Naive B cell (primary cell): ENCODE measurements at places on chromosomes 16 and 17.

- no peaks in the 10 kb centered on the region for H3K36me3 ChIP-seq
- H3K27ac ChIP-seq: no peak overlapping the region
- no peaks in the 10 kb centered on the region for H3K4me1 ChIP-seq
- DNase-seq: no peak
- no peak overlapping the region for H3K4me3 ChIP-seq
Measured at GRCh38 chr17:70107441-70107840, 32.4 kb downstream of the KCNJ16 start.

GRCh38 chr16:50657241-50657640 is 23.9 kb downstream of the SNX20 start:
- peaks cover under 1% of the 10 kb centered on the region for H3K36me3 ChIP-seq
- H3K4me1 ChIP-seq: no peaks in the 10 kb centered on the region
- no peaks in the 10 kb centered on the region for H3K27me3 ChIP-seq
- DNase-seq: no peak
- H3K27ac ChIP-seq: no peak overlapping the region
- no peak overlapping the region for H3K4me3 ChIP-seq

DNA sequence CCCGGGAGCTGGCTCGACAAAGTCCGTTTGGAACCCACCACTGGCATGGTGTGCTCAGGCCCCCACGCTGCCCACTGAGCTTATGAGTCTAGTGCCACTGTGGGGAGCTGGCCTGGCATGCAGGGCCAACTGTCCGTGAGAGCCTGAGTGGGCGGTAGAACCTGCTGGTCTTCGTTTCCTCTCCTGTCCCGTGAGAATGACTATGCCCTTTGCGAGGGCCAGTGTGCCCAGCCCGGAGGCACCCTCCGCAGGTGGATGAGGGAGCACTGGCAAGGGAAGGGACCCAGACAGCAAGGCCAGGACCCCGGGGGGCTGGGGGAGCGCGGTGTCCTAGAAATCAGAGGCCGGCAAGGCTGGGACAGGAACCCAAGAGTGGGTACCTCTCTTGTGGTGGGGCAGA is 3.2 kb downstream of the BAIAP3 start:
- peaks cover 22% of the 10 kb centered on the region for H3K27me3 ChIP-seq
- no peak for DNase-seq
- peaks cover 14% of the 10 kb centered on the region for H3K4me1 ChIP-seq
- no peak overlapping the region for H3K4me3 ChIP-seq
- no peaks in the 10 kb centered on the region for H3K36me3 ChIP-seq
- no peak overlapping the region for H3K27ac ChIP-seq

DNA sequence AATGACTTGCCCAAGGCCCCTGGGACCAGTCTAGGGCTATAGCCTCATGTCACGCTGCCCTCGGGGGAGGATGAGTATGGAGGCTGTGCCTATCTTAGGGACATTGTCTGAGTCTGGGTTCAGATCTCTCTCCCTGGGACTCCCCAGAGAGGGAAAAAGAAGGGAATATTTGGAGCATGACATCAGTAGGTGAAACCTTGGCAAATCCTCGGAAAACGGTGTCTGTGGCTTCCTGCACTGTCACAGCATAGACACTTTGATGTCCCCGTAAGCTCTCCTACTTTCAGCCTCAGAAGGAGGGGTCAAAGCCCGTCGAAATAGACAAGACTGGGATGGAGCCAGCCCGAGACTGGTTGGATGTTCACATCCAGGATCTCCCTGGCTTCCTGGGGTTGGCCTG is 11.3 kb downstream of the MEOX1 start:
- H3K27me3 ChIP-seq: peaks cover 29% of the 10 kb centered on the region
- peaks cover 4% of the 10 kb centered on the region for H3K36me3 ChIP-seq
- DNase-seq: no peak
- H3K4me3 ChIP-seq: no peak overlapping the region
- no peaks in the 10 kb centered on the region for H3K4me1 ChIP-seq

DNA sequence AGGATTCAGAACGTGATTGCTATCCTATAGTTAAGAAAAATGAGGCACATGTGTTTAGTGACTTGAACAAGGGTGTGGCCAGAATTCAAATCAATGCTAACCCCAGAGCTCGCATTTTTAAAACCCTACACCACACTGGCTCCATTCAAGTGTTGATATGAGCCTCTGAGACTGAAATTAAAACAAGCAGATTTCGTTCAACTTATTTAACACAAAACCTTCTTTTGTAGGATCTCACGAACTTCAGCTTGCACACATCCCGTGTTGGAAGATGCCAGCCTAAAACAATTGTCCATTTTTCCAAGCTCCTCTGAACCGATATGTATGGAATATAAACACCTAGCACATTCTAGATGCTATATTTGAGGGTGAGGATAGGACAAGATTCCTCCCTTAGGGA is 231.0 kb upstream of the IRX5 start:
- no peaks in the 10 kb centered on the region for H3K4me1 ChIP-seq
- H3K36me3 ChIP-seq: no peaks in the 10 kb centered on the region
- DNase-seq: no peak
- no peaks in the 10 kb centered on the region for H3K27me3 ChIP-seq
- H3K27ac ChIP-seq: no peak overlapping the region
- H3K4me3 ChIP-seq: no peak overlapping the region

DNA sequence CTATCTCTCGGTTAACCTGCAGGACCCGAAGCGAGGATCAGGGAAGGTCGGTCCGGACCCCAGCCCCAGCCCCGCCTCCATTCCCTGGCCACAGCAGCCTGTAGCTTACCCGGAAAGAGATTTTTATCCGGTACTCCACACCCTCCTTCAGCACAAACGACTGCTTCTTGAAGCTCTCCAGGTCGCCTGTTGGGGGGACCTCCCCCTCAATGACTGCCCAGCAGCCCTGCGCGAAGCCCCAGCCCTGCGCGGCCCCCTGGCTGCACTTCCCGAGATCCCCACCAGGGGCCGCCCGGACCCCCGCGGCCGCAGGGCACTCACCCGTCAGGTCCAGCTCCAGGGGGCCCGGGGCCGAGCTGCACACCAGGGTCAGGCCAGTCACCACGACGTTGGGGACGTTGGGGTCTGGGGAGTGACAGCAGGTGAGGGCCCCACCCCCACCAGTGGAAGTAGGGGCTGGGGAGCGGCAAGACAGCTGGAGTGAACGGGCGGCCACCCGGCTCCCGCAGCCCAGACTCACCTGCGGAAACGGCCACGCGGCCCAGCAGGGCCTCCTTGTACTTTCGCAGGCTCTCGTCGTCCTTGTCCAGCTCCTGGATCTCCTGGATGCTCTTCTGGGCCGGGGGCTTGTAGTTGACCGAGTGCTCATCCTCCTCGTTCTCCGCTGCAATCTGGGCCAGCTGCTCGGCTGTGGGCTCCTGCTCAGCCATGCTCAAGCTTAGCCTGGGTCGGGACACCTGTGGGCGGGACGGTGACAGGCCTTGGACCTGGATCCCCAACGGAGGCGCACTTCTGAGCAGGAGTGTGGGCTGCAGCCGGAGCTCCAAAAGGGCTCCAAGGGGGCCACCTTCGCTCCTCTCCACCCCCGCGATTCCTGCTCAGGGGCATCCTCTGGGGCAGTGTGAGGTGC is 1.7 kb downstream of the ARHGDIA start:
- DNase-seq: peak; percentile 48
- H3K27ac ChIP-seq: peak overlapping the region; percentile 96
- H3K36me3 ChIP-seq: no peaks in the 10 kb centered on the region
- peaks cover 17% of the 10 kb centered on the region for H3K4me1 ChIP-seq
- H3K4me3 ChIP-seq: peak overlapping the region; percentile 82
- H3K27me3 ChIP-seq: no peaks in the 10 kb centered on the region

- peaks cover 15% of the 10 kb centered on the region for H3K4me1 ChIP-seq
- no peaks in the 10 kb centered on the region for H3K36me3 ChIP-seq
- no peak overlapping the region for H3K27ac ChIP-seq
- no peak overlapping the region for H3K4me3 ChIP-seq
- DNase-seq: no peak
Measured at GRCh38 chr16:8855051-8855786, 13.6 kb downstream of the CARHSP1 start.

DNA sequence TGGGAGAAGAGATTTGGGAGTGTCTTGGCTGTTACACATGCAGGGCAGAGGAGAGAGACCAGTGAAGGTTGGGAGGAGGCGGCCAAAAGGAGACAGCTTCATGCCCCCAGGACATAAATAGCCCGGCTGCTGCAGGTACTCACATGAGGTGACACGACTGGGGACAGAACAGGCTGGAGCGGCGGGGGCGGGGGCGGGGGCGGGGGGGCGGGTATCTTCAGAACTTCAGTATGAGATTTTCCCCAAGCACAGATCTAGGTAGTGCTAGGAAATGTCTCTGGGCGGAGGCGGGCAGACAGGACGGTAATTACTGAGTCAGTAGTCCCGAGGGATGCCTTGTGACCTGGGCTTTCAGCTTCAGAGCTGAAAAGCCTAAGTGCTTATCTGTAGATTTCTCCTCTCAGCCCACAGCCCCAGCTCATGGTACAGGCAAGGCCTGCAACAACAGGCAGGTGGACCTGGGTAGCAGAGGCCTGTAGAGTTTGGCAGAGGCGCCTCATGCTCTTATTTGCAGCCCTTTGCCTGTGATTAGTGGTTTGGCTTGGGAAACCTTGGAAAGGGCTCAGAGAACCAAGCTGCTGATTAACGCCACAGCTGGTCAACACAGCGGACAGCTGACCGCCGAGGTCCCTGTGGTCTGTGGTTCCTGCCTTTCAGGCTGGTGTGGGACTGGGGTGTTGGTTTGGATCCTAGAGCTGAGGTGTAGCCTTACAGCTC is 24.5 kb downstream of the UNK start:
- H3K4me3 ChIP-seq: no peak overlapping the region
- no peaks in the 10 kb centered on the region for H3K27me3 ChIP-seq
- peaks cover 14% of the 10 kb centered on the region for H3K4me1 ChIP-seq

DNA sequence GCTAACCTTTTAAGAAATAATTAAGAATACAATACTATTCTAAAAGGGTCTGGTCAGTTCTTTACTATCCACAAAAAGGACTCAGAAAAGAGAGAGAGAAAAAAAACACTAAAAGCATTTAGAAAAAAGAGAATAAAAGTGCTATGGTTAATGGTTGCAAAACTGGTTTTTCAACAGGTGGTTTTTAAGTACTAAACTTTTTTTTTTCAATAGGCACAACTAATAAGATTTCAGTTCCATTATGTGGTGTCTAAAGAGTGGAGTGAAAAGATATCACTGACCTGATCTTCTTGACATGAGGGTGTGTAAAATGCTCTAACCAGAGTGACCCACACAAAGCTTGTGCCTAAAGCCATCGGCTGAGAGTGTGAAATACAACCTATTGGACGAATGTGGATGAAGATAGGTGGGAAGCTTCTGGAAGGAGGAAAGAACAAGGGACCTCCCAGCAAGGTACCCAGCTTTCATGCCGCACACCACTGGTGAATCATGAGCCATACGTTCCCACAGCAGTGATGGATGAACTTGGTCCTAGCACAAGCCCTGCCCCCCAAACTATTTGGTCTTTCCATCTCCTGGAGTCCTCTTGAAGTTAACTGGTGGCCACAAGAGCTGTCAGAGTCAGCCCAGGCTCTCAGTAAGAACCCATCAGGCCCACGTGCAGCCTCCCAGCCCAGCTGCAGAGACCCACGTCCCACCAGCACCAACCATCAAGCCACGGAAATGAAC is 103.0 kb downstream of the ZFHX3 start:
- H3K27me3 ChIP-seq: no peaks in the 10 kb centered on the region
- no peak for DNase-seq
- no peaks in the 10 kb centered on the region for H3K4me1 ChIP-seq
- no peak overlapping the region for H3K4me3 ChIP-seq
- peaks cover 14% of the 10 kb centered on the region for H3K36me3 ChIP-seq

DNA sequence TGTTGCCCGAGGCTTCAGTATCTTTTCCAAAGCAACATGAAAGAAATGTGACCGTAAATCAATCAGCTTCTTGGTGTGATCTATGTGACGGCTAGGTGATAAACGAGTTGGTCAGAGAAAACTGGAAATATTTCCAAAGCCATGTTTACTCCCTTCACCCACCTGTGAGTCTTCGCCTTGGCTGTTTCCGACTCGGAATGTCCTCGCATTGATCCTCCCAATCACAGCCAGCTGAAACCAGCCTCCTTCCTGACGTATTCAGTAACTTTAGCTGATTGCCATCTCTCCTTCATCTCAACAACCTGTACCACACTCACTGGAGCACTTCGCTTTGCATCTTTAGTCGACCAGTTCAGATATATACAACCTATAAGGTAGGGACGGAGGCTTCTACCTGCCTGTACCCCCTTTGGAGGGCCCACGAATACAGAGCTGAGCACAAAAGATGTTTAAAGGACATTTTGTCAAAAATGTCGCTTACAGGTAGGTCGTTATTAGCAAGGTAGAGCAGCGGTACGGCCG is 705 bp downstream of the KRABD2 start:
- H3K4me1 ChIP-seq: peaks cover 43% of the 10 kb centered on the region
- DNase-seq: no peak
- H3K36me3 ChIP-seq: peaks cover 7% of the 10 kb centered on the region
- H3K27ac ChIP-seq: peak overlapping the region; percentile 10
- H3K27me3 ChIP-seq: no peaks in the 10 kb centered on the region

GRCh38 chr17:5210614-5211252 is 19.1 kb upstream of the ZNF594 start:
- DNase-seq: peak; percentile 38
- no peaks in the 10 kb centered on the region for H3K27me3 ChIP-seq
- H3K4me1 ChIP-seq: peaks cover 61% of the 10 kb centered on the region
- H3K4me3 ChIP-seq: peak overlapping the region; percentile 57

- peak; percentile 0 for DNase-seq
- H3K4me3 ChIP-seq: no peak overlapping the region
- H3K36me3 ChIP-seq: no peaks in the 10 kb centered on the region
Measured at GRCh38 chr16:72241930-72242329, 70.0 kb upstream of the PMFBP1 start.

DNA sequence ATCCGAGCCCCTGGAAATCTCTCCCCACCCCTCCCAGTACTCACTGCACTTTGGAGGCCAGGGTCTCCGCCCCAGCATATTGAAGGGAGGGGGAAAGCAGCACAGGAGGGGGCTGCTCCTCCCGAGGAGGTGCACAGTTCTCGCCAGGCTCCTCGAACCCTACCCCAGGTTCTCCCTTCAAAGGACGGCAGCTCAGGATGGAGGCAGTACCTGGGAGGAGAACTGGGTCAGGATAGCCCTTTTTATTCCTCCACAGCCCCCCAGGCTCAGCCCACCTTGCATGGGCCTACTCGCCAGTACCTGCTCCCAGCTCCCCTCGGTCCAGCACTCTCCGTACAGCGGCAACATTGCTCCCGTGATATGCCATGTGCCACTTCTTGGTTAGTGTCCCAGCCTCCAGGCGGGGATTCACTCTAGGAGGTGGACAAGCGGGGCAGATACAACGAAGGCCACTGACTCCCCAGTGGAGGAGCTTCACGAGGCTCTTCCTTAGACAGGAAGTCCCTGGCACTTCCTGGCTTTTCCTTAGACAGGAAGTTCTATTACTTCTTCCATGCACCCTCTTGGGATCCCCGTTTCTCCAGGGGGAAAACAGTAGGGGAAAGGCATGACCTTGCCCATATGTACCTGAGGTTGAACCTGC is 2.1 kb upstream of the GPS2 start:
- H3K27ac ChIP-seq: no peak overlapping the region
- no peaks in the 10 kb centered on the region for H3K36me3 ChIP-seq
- no peaks in the 10 kb centered on the region for H3K27me3 ChIP-seq
- DNase-seq: no peak
- peaks cover 30% of the 10 kb centered on the region for H3K4me1 ChIP-seq

- H3K27me3 ChIP-seq: no peaks in the 10 kb centered on the region
- H3K4me3 ChIP-seq: no peak overlapping the region
- no peak for DNase-seq
- H3K4me1 ChIP-seq: peaks cover 22% of the 10 kb centered on the region
Measured at GRCh38 chr17:4247971-4248388, 15.8 kb downstream of the ANKFY1 start.

GRCh38 chr17:16661217-16661616 is 7.6 kb upstream of the ZNF624 start:
- H3K4me1 ChIP-seq: peaks cover 6% of the 10 kb centered on the region
- H3K36me3 ChIP-seq: no peaks in the 10 kb centered on the region
- no peak overlapping the region for H3K27ac ChIP-seq
- no peak for DNase-seq

- no peaks in the 10 kb centered on the region for H3K4me1 ChIP-seq
- H3K27ac ChIP-seq: no peak overlapping the region
- no peak overlapping the region for H3K4me3 ChIP-seq
- H3K27me3 ChIP-seq: peaks cover 60% of the 10 kb centered on the region
Measured at GRCh38 chr17:50238601-50239280, 35.5 kb upstream of the TMEM92 start.
